CD4-positive, alpha-beta T cell treated with Interleukin-17A for 1 hour (primary cell): ENCODE measurements at places on chromosomes 12 and 14.

DNA sequence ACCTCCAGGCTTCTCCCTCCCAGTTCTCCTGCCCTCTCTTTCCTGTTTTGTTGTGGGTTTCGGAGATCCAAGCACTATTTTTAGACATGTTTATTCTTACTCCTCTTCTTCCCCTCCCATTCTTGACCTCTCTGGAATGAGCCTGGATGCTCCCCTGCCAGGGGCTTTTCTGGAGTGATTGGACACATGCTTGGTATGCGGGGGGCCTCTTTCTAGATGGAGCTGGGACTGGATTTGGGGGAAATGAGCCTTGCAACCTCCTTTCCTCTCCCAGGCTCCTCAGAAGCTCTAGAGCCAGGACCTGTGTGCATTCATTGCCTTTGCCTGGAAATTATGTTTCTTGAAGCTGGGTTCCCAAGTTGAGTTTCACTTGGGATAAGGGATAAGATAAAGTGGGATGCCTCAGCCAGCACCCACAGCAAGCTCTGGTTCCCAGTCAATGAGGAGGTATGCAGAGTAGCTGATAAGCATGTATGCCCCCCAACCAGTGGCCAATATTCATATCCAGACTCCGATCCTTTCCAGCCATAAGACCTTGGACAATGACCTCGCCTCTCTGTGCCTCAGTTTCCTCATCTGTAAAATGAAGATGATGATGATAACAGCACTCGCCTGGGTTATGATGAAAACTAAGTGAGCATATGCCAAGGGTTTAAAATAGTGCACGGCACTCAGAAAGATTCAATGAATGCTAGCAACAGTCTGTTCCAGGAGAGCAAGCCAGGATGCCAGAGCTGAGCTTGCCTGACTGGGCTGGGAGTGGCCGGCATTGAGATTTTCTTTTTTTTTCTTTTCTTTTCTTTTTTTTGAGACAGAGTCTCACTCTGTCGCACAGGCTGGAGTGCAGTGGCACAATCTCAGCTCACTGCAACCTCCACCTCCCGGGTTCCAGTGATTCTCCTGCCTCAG lies 97.8 kb downstream of the SCARB1 start:
- DNase-seq = no peak

DNA sequence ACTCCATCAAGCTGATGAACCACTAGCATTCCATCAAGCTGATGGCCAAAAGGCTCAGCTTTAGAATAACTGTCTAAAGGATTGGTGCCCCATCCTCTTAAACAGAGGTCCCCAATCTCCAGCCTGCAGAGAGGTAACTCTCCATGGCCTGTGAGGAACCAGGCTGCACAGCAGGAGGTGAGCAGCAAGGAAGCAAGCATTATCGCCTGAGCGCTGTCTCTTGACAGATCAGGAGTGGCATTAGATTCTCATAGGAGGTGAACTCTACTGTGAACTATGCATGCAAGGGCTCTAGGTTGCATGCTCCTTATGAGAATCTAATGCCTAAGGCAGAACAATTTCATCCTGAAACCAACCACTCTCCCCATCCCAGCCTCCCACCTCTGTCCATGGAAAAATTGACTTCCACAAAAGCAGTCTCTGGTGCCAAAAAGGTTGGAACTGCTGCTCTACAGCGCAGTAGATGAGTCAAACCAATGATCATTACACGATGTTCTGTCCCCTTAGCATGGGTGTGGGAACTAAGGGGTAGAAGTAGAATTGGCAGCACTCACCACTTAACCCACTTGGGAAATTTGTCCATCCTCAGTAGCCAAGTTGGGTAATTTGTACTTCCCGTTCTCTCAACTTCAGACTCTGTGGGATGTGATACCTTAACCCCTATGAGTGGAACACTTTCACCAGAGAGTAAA lies 66.9 kb downstream of the ANKS1B start:
- no peak for DNase-seq

GRCh38 chr14:89936654-89937185 lies 17.8 kb downstream of the EFCAB11 start:
- DNase-seq = no peak

DNA sequence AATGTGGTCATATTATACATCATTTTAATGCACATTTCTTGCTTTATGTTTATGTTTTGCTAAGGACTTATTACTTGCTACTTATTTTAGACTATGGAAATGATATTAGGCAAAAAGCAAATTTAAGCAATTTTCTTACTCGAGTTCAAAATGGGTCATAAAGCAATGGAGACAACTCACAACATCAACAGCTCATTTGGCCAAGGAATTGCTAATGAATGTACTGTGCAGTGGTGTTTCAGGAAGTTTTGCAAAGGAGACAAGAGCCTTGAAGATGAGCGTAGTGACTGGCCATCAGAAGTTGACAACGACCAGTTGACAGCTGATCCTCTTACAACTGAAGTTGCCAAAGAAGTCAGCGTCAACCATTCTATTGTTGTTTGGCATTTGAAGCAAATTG lies 831.8 kb upstream of the SEL1L start:
- no peak for DNase-seq

- no peak for DNase-seq
Observed at GRCh38 chr12:4091016-4091743, 182.4 kb upstream of the CCND2 start.

DNA sequence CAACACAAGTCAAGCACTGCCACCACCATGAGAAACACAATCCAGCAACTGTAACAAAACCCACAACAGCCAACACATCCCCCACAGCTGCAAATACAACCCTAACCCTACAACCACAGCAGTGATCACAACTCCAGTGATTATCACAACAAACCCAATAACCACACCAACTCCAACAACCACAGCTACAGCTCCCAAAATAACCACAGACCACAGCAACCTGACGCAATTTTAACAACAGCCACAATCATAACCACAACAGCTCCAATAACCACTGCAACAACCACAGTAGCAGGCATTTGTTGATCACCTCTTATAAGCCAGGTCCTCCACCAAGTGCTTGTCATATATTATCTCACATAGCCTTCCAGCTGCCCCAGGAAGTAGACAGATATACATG lies 42.2 kb upstream of the FAM181A start:
- DNase-seq = peak; percentile 5

DNA sequence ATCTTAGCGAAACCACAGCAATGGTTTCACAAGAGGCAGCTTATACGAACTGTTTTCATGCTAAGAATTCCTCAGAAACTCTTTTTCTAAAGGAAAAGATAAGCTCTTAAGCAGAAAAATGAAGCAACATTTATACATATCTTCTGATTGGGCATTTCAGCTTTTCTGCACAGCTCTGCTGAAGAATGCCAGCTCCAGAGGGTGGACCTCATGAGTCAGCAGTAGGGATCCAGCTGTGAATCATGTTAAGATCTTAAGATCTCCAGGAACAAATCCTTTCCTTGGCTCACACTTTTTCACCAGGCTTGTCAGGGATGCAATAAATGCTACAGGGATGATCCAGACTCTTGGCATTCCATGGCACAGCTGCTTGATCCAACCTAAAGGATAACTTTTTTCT lies 477.1 kb upstream of the CCDC196 start:
- no peak for DNase-seq

GRCh38 chr12:107288414-107289127 lies 195.2 kb upstream of the CRY1 start:
- no peak for DNase-seq

GRCh38 chr12:116324654-116325335 lies 47.3 kb upstream of the MED13L start:
- no peak for DNase-seq

- DNase-seq = no peak
Observed at GRCh38 chr12:57012600-57013465, 3.5 kb downstream of the TAC3 start.

DNA sequence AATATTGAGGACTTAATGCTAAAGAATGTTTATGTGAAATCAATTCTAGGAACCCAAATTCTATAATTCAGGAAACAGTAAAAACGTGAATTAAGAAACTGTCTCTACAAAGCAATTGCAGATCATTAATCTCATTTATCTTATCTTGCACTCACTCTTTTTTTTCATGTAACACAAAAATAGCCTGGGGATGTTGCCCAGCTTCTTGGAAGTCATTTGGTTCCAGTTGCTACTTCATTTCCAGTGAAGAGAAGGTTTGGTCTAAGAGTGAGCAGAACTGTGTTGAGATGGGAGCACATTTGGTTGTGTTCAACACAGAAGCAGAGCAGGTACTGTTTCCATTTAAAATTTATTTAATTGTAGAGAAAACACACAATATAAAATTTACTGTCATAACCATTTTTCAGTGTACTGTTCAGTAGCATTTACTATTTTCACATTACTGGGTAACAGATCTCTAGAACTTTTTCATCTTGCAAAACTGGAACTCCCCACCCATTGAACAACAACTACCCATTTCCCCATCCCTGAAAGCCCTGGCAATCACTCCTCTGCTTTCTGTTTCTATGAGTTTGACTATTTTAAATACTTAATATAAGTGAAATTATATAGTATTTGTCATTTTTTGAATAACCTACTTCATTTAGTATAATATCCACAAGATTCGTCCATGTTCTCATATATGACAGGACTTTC lies 9.7 kb downstream of the CLEC6A start:
- DNase-seq = no peak

DNA sequence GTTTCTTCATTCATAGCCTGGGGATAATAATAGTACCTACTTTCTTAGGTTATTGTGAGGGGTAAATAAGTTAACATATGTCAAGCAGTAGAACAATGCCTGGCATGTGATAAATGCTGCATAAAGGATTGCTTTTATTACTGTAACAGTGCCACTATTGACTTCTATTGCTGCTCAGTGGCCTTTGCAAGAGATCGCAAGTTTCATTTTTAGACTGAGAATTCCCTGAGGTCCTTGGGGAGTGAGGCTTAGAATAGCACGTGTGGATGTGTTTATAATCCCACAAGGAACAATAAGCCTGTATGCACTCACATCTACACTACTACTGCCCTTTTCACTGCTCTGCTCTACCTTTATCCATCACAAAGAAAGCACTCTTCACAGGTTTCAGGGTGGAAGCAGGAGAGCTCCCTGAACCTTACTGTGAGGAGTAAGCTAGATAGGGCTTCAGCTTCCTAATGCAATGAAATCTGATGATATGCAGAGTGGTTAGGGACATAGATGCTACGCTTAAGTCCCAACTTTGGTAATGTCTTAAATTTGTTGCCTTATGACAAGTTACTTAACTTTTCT lies 302.6 kb downstream of the SNAPC1 start:
- DNase-seq = no peak

GRCh38 chr12:79658221-79658620 lies 32.5 kb downstream of the PAWR start:
- no peak for DNase-seq

- DNase-seq = no peak
Observed at GRCh38 chr14:90061685-90062126, at the start of gene KCNK13. Gene KCNK13, plus strand, starts transcription at chr14:90061994. Its CDS starts 212 bp downstream, at chr14:90062206.

DNA sequence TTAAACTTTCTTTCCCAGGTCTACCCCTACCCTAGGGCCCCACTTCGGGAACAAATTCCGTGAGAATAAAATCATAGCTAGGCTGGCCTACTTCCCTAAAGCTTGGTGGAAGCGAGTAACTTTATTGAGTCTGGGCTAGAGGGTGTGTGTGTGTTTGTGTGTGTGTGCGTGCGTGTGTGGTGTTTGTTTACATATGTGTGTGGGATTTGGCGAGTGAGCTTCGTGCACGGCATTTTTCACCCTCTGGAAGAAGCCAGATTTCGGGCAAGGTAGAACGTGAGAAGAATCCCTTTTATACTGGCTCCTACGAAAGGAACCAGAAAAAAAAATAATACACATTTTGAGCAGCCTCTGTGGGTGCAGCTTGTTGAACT lies 7.5 kb upstream of the LHX5 start:
- no peak for DNase-seq

DNA sequence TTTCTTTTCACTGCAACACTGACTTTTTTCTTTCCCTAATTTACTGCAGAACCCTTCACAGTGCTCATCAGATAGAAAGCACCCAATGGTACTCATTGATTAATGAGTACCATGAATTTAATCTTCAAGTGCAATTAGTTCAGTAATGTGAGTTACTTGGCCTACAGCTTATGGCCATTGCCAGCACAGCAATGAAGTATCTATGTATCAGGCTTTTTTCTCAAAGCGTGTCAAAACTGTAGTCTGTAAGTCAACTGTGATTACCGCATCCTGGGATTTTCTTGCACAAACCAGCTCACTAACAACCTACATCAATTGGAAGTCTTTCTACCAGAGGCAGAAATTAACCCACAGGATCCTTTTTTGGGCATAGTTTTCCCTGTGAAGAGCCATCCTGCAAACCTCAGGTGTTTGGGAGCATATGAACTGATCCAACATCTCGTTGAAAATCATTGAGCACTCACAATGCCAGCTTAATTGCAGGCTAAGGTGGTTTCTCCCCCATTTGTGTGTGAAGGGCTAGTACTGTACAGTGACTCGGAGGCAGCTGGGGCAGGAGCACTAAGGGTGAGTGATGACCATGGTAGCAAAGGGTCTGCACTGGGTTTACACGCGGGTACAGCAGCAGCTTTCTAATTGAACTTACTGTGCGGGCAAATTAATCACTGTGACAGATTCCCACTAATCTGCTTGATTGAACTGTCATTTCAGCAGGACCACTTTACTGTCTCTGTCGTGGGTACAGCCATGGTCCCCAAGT lies 619.3 kb downstream of the SNAPC1 start:
- DNase-seq = no peak

GRCh38 chr14:99143793-99144192 lies 128.2 kb downstream of the BCL11B start:
- DNase-seq = no peak

GRCh38 chr12:97309921-97310320 lies 152.7 kb upstream of the RMST start:
- DNase-seq = no peak

DNA sequence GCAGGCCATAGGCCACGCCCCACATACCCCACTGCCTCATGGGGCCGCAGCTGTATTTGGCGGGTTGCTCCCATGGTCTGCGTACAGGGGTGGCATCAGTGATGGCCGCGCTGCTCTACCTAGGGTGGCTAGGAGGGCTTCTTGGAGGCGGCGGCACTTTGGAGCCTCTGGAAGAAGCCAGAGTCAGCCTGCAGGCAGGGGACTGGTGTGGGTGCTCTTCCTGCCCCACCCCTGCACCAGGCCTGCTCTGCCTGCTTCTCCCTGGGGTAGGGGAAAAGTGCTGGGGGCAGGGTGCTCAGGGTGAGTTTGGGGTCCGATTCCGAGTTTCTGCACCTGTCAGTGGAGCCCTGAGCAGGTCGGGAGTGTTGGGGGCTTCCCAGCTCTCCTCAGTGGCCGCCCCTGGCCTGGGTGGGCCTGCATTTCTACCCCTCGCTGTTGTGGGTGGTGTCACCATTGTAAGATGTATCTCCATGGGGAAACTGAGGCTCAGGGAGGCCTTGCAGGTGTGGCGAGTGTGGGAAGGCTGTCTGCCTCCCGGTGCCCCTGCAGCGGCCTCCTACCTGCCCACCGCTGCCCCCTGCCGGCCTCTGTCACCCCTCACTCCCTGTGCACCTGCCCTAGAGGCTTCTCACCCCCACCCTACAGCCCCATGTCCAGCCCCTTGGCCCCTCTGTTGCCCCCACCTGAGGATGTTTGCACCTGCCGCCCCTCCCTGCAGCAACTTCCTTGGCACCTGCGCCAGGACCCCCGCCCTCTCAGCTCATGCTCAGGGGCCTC lies 5.5 kb downstream of the CEP170B start:
- peak; percentile 36 for DNase-seq
